H4 (cell line): ENCODE measurements at places on chromosomes 1 and 21. TPM values are rescaled to one million over a fixed set of nuclear protein-coding genes. Genes with fewer than 3 reads are reported as not detected.

The DRAXIN gene
- not detected in 2 replicates for total RNA-seq

The KRTAP13-3 gene
- total RNA-seq: not detected in 2 replicates

The GLIS1 gene
- 0.86 and 1.0 TPM in 2 replicates for total RNA-seq

The CBS gene
- 21.6 and 25.5 TPM in 2 replicates for total RNA-seq

The FBXO2 gene
- 0.76 and 2.3 TPM in 2 replicates for total RNA-seq

The BARHL2 gene
- total RNA-seq: not detected in 2 replicates

The VN1R5 gene
- not detected in 2 replicates for total RNA-seq

The DIO1 gene
- not detected in 2 replicates for total RNA-seq

The LAMC2 gene
- 0.10 TPM in 1 of 2 replicates, not detected in the other for total RNA-seq

The NECTIN4 gene
- total RNA-seq: 0.14 TPM in 1 of 2 replicates, not detected in the other

The CSF3R gene
- not detected in 2 replicates for total RNA-seq

The LRRC8C gene
- total RNA-seq: 4.4 and 7.0 TPM in 2 replicates

The LIPI gene
- total RNA-seq: not detected in 2 replicates

The PHGDH gene
- total RNA-seq: 338 and 346 TPM in 2 replicates

The NFYC gene
- total RNA-seq: 30.7 and 45.8 TPM in 2 replicates

The TTC22 gene
- total RNA-seq: not detected in 2 replicates

The CFHR5 gene
- not detected in 2 replicates for total RNA-seq

The CACHD1 gene
- total RNA-seq: 6.9 and 9.1 TPM in 2 replicates

The USP48 gene
- 14.5 and 14.7 TPM in 2 replicates for total RNA-seq

The PRRX1 gene
- 0.10 TPM in 1 of 2 replicates, not detected in the other for total RNA-seq

The ARHGEF2 gene
- total RNA-seq: 57.1 and 64.2 TPM in 2 replicates

The PCNX2 gene
- total RNA-seq: 14.7 and 18.6 TPM in 2 replicates

The KTI12 gene
- 9.2 and 13.2 TPM in 2 replicates for total RNA-seq

The FAM89A gene
- total RNA-seq: 24.9 and 32.0 TPM in 2 replicates

The TNNT2 gene
- not detected in 2 replicates for total RNA-seq

The PLD5 gene
- total RNA-seq: 0.02 TPM in 1 of 2 replicates, not detected in the other

The IFI44L gene
- 58.5 and 79.9 TPM in 2 replicates for total RNA-seq

The LRRC8B gene
- 2.4 and 3.1 TPM in 2 replicates for total RNA-seq

The ANGPTL3 gene
- total RNA-seq: not detected in 2 replicates

The NFASC gene
- total RNA-seq: 3.1 and 3.2 TPM in 2 replicates

The CHIA gene
- total RNA-seq: not detected in 2 replicates

The OR2T35 gene
- not detected in 2 replicates for total RNA-seq
